Activated gamma-delta T cell treated with anti-CD3 and anti-CD28 coated beads, Interleukin-2, amount 50 U/mL, for 16 hours (primary cell): ENCODE measurements at places on chromosomes 16 and 17.

GRCh38 chr17:51352798-51353197, 92.5 kb downstream of the UTP18 start:
- DNase-seq = no peak

DNA sequence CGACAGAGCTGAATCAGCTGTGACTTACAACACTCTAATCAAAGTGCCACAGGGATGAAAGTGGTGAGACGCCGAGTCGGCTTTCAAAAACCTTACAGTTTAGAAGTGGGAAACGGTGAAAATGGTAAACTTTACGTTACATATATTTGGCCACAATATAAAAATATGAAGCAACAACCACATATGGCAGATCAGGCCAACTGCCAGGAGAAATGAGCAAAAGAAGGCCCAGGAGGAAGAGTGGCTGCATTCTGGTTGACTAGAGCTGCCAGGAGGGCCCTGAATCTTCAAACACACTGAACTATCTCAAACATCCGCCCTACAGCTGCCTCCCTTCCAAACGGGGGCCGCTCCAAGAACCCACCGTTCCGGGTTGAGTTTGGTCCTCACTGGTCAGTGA, 56.3 kb downstream of the MRM3 start:
- DNase-seq = no peak

- DNase-seq = no peak
Observed at GRCh38 chr16:55325458-55326109, 1.6 kb downstream of the IRX6 start.

DNA sequence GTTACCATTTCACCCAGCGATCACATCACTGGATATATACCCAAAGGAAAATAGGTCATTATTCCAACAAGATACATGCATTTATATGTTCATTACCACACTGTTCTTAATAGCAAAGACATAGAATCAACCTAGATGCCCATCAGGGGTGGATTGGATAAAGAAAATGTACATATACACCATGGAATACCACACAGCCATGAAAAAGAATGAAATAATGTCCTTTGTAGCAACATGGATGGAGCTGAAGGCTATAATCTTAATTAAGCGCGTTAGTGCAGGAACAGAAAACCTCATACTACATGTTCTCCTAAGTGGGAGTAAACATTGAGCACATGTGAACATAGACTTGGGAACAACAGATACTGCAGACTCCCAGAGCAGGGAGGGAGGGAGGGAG, 18.6 kb downstream of the CNTROB start:
- DNase-seq = no peak

DNA sequence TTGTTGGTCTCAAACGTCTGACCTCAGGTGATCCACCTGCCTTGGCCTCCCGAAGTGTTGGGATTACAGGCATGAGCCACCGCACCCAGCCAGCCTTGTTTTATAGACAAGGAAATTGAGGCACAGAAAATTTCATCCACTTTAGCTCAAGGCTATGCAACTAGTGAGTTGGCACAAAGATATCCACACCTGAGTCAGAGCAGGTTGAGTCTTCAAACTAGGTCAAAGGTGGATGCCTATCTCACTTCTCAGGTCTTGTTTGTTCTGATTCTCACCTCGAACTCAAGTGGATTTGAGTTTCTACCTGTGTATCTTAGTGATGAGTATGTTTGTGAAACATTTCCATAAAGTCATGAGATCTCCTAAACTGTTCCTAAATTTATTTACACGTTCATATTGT, 35.6 kb upstream of the GAS7 start:
- DNase-seq = no peak

DNA sequence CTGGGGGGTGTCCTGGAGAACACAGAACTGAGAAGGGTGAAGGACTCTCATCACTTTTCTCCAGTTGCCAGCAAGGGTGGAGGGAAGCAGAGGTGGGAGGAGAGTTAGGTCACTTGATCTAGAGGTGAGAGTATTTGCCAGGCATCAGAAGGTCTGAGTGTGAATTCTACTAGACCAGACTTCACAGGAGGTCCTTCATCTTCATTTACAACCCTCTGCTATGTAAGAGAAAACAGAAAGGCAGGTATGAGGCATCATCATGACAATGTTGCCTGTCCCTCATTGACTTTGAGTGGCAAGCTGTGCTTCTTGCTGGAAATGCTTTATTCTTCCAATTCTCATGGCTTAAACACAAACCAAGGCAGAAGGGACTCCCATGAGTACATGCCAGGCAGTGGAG, 45.9 kb upstream of the B4GALNT2 start:
- no peak for DNase-seq

DNA sequence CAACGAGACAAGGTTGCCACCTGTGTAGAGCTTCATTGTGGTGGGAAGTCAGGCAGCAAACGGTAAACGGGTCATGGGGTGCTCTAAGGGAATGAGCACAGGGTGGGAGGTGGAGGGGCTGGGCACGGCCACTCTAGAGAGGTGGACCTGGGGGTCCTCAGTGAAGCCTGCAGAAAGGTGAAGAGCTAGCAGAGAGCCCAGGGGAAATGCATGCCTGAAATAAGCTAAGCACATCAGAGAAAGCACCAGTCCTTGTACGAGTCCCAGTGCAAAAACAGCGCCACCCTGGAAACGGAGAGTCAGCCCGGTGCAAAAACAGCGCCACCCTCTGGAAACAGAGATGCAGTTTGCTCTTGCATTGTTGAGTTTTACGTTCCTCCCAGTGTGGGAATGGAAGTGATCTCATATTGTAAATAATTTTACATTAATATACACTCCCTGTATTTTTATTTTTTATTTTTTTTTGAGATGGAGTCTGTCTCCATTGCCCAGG, 65.0 kb downstream of the TBC1D16 start:
- DNase-seq = no peak

DNA sequence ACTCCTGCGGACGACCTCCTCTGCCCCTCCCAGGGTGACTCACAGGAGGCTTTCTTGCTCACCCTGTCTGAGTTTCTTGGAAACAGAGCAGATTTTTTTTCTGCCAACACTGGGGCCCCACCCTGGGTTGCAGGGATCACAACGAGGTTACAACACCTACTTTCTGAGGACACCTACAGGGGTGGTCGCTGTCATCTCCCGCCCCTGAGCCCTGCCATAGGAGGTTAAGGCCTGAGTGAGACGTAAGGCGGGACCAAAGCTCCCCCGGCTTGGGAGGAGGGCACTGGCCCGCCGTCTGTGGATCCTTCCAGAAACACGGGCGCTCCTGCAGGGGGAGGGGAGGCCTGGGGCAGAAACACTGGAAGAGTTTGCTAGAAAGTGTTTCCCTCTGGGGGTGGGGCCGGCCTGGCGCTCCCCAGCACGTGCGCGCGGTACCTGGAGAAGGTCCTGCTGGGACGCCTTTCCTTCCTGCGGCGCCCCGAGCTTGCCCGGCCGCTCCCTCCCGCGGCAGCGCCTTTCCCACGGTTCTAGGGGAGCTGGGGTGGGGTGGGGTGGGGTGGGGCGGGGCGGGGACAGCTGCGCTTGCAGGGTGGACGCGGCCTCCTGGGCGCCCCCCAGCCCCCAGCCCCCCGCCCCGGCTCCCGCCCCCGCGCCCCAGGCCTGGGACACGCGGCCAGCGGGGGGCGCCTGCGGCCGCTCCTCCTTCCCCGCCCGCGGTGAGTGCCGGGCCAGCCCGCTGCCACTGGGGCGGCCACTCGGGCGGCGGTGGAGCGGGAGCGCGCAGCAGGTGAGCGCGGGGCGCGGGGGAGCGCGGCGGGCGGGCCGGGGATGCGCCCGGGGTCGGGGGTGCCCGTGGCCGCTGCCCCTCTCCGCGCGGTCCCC, 20.7 kb upstream of the ADCY7 start:
- DNase-seq = peak; percentile 53

DNA sequence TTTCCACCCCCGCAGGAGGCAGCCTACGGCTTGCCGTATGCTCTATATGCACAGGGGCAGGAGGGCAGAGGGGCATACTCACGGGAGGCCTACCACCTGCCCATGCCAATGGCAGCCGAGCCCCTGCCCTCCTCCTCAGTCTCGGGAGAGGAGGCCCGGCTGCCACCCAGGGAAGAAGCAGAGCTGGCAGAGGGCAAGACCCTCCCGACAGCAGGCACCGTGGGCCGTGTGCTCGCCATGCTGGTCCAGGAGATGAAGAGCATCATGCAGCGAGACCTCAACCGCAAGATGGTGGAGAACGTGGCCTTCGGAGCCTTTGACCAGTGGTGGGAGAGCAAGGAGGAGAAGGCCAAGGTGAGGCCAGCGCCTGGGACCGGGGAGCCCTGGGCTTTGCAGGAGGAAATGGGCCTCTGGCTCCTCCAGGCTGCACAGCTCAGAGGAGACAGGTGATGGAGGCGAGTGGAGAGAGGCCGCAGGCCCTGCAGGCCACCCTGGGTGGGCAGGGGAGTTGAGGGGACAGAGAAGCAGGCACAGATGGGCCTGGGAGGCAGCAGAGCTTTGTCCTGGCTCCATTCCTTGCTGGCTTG, 8.6 kb downstream of the SETD1A start:
- DNase-seq = no peak

DNA sequence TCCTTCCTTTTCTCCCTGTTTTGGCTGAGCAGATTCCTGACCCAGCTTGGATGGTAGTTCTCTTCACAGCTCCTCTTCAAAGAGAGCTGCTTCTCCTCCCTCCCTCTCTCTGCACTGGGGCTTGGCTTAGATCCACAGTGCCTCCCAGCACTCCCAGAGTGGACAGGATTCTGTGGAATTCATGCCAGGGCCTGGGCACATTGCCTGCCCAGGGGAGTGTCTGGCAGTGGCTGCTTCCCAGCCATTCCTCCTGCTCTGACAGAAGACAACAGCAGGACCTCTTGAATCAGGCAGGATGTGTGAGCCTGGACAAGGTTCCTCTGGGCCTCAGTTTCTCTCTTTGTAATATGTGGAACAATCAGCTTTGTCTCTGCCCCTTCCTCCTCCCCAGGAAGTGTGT, 4.5 kb upstream of the MMP28 start:
- no peak for DNase-seq

GRCh38 chr16:52499060-52499440, 47.9 kb downstream of the TOX3 start:
- no peak for DNase-seq
